ENCODE measurements at places on chromosomes 5 and 9.

DNA sequence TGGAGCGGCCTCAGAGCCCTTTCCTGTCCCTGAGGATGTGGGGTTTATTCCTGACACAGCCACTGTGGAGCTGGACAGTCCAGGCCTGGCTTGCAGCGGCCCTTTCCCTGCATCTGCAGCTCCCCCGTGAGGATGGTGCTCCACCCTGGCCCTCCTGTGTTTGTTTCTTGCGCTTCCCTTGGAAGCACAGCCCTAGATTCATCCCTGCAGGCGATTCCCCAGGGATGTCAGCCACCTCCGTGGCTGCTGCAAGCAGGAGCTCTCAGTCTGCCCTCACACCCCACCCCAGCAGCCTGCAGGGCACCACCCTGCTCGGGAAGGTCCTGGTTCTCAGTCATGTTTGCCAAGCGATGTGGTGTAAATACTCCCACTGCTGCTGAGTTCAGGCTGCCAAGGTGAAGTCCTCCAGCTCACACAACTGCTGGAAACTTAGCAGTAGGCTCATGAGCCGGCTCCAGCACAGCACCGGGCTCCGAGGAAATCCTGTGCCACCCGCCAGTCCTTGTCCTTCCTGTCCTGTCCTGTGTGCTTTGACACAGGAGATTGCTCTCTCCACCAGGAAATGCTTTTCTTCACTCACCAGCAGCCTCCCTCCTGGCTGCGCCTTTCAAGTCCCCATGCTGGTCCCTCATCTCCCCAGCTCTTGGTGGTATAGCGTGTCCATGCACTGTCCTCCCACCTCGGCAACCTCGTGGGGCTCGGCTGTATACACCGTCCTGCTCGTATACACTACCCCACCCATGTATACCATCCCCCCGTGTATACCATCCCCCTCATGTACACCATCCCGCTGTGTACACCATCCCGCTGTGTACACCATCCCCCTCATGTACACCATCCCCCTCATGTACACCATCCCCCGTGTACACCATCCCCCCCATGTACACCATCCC, 16.2 kb downstream of the ROPN1L start:
- H3K4me3 ChIP-seq: no peak overlapping the region
- no peaks in the 10 kb centered on the region for H3K27me3 ChIP-seq
- peak; percentile 59 for DNase-seq
- H3K4me1 ChIP-seq: peaks cover 1% of the 10 kb centered on the region
- H3K27ac ChIP-seq: no peak overlapping the region

- H3K36me3 ChIP-seq: no peaks in the 10 kb centered on the region
- no peak for DNase-seq
- no peak overlapping the region for H3K4me3 ChIP-seq
- no peaks in the 10 kb centered on the region for H3K4me1 ChIP-seq
Measured at GRCh38 chr5:125863579-125863978, 559.6 kb upstream of the GRAMD2B start.

DNA sequence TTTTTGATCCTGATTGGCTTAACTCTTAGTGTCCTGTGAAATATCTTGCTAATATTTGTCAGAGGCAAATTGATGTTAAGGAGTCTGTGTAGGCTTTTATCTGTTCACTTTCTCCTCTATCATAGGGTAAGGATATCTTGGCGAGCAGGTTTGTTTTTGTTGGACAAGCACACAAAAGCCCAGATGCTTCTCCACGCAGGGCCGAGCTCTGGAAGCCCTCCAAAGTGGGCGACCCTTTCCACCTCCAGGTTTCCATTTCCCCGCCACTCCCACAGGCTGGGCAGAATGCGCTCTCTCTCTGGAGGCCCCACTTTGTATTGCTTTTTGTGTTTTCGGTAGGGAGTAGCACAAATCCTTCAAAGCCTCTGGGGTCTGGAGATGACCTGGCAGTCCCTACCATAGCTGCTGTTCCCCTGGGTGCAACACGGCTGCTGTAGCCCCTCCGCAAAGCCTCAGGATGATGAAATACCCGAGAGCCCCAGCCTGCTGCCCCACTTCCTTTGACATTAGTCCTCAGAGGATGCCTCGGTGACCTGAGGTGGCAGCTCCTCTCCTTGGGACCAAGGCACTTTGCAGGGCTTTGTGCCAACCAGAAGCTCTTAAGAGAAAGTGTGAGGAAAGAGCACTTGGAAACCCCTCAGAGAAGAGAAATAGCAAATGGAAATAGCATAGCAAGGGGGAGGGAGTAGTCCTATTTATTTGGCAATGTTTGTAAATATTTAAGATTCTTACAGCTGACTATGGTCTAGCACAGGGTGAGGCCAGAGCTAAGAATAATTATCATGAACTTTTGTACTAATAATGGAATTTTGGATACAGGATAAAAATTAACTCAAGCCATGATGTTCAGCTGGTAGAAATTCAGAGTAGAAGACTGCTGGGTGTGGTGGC, 122.8 kb downstream of the ARHGEF28 start:
- no peak for DNase-seq
- H3K4me3 ChIP-seq: no peak overlapping the region
- H3K36me3 ChIP-seq: no peaks in the 10 kb centered on the region
- H3K27ac ChIP-seq: no peak overlapping the region

DNA sequence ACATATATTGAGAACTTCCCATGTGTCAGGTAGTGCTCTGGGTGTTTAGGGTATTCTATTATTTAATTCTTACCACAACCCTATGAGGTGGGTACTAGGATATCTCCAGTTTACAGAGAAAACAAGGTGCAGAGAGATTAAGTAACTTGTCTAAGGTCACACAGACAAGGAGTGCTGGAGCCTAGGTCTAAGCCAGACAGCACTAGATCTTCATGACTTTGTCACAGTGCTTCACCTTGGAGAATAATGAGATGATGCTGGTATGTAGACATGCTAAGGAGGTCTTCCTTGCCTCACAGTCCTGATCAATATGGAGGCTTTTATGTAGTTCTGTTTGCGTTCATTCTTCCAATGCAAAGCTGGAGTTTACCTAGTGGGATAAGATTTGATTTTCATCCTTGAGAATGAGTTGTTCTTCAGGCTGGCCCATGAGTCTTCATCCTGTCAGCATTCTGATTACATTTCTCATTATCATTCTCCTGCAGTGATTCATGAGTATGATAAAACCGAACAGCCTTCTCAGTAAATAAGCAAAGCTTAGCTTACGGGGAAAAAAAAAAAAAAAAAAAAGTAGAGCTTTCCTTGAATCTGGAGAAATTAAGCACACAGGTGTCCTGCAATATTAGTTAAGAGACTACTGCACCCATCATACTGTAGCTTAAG, 176.3 kb downstream of the C9orf152 start:
- no peak overlapping the region for H3K4me3 ChIP-seq
- H3K36me3 ChIP-seq: no peaks in the 10 kb centered on the region
- no peak overlapping the region for H3K27ac ChIP-seq
- no peaks in the 10 kb centered on the region for H3K27me3 ChIP-seq
- no peak for DNase-seq

GRCh38 chr5:110738503-110738811, 350 bp upstream of the SLC25A46 start:
- no peak overlapping the region for H3K27ac ChIP-seq
- H3K36me3 ChIP-seq: no peaks in the 10 kb centered on the region
- DNase-seq: no peak

GRCh38 chr5:103772248-103772647, 209.7 kb upstream of the NUDT12 start:
- H3K4me3 ChIP-seq: no peak overlapping the region
- H3K4me1 ChIP-seq: no peaks in the 10 kb centered on the region
- no peak for DNase-seq
- H3K27me3 ChIP-seq: no peaks in the 10 kb centered on the region
- H3K36me3 ChIP-seq: no peaks in the 10 kb centered on the region

GRCh38 chr5:154811239-154811638, 39.2 kb downstream of the FAXDC2 start:
- no peak overlapping the region for H3K27ac ChIP-seq
- no peaks in the 10 kb centered on the region for H3K27me3 ChIP-seq
- H3K4me1 ChIP-seq: no peaks in the 10 kb centered on the region
- no peak overlapping the region for H3K4me3 ChIP-seq
- peaks cover 28% of the 10 kb centered on the region for H3K36me3 ChIP-seq
- DNase-seq: no peak

GRCh38 chr5:137084016-137084415, 415.1 kb downstream of the SPOCK1 start:
- no peak overlapping the region for H3K27ac ChIP-seq
- H3K36me3 ChIP-seq: no peaks in the 10 kb centered on the region
- no peak for DNase-seq
- peaks cover 3% of the 10 kb centered on the region for H3K4me1 ChIP-seq

DNA sequence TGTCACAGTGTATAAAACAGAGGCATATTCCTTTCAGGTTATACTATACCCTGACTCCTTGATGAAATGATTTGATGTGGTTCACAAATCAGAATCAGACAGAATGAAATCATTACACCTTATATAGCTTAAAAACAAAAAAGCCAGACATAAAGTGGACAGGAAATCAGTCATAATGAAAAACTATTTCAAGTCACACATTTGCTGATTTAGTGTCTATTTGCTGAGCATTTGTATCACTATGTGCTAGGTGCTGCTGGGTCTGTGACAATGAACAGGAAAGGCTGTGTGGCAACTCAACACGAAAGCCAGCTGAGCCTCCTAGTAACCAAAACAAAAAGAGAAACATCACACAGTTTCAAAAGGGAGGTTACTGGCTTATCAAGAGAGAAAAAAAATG, 194.0 kb downstream of the EFNA5 start:
- peak; percentile 78 for DNase-seq
- H3K4me1 ChIP-seq: peaks cover 22% of the 10 kb centered on the region
- H3K27ac ChIP-seq: no peak overlapping the region
- no peaks in the 10 kb centered on the region for H3K27me3 ChIP-seq
